ENCODE measurements at places on chromosomes 3 and 15.
A peak's percentile ranks its signal among the peaks of the same experiment; 100 is the strongest.

DNA sequence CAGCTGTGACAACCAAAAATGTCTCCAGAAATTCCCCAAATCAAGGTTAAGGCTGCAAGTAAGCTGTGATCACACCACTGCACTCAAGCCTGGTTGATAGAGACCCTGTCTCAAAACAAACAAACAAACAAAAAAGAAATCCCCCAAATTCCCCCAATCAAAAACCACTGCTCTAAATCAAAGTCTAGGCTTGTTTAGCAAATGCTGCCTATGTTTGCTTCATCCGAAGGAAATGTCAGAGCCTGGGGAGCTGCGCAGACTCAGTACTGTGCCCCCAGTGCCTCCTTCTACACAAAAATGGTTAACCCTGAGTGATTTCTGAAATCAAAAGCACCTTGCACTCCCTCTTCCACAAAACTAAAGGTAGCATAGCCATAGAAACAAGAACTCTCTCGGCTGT lies 13.4 kb downstream of the IL17RD start:
- no peak for DNase-seq

DNA sequence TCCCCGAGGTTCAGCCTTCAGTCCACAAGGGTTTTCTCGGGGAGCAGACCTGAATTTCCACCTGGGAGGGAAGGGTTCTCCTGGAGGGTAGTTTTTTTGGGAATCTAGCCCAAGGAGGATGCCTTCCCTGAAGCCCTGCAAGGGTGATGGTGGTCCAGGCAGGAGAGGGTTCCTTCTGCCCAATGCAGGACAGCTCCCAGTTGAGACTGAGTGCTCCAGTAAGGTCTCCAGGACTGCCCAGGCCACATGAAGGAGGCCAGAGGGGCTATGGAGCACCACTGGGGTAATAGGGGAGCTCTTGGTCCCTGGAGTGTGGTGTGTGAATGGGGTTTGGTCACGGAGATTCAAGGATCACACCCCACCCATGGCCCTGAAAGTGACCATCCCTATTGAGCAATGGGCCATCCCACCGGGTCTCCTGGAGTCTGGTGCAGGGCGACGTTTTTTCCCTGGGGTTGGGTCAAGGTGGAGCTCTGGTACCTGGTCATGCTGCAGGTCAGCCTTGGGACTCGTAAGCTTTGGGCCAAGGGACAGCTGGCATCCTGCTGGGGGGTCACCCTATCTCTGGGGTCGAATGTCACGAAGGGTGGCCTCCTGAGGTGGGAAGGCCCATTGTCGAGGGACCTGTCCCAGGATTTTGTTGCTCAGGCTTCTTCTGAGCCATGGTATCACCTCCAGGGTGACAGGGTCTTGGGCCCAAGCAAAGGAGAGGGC lies 196.5 kb downstream of the UBE3A start:
- no peak for DNase-seq

GRCh38 chr15:41810651-41811431 lies 17.1 kb upstream of the JMJD7 start:
- DNase-seq = no peak

DNA sequence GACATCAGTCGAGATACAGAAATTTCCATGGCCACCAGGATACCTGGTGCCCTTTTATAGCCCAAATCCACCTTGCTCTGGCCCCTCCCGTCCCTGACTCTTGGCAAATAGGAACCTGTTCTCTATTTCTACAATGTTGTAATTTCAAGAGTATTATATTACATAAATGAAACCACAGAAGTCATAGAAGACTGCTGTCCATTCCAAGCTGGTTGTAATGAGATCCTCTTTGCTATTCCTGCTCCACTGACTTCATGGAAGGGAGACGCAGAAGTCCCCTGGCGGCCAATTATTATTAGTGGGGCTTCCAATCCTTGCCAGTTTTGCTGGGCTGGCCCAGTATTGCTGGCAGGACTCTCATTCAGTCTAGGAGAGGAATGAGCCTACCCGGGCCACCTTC lies 26.6 kb downstream of the DCP1A start:
- no peak for DNase-seq

DNA sequence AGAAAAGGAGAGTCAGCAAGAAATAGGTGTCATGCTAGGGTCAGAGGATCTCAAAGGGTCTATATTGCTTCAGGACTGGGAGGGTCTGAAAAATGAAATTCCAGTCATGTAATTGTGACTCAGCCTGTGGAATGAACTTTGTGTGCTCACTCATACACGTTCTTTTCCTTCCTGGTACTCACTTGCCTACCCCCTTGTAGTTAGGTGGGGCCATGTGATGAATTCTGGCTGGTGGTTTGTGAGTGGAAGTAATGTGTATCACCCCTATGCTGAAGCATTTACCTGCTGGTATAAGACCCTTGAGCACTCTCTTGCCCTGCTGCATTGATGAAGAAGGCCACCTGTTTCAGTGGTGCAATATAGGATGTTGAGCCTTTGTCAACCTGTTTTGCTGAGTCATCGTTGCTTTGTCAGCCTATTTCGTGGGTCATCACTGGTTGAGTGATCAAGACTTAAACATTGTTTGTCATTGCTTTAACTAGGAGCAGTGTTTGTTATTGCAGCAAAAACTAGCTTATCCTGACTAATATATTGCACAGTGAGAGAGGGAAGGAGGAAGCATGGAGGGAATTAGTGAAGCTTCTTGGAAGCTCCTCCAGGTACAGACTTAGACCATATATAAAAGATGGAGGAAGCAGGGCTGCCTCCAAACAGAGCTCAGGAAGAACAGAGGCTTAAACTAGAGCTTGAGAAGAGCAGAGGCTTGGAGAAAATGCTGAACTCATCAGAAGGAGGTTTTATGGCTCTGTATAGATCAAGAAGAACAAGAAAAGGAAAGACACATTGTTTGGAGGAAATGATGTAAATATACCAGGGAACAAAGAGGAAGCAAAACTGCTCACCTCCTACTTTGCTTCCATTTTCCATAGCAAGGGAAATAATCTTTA lies 28.9 kb downstream of the TLNRD1 start:
- peak; percentile 53 for DNase-seq

GRCh38 chr15:89802231-89802928 lies 12.3 kb downstream of the ANPEP start:
- no peak for DNase-seq

- DNase-seq = no peak
Observed at GRCh38 chr3:151142929-151143328, 57.5 kb downstream of the MED12L start.

- no peak for DNase-seq
Observed at GRCh38 chr15:53453253-53454105, 306.0 kb downstream of the WDR72 start.

GRCh38 chr3:4730719-4731118 lies 237.6 kb downstream of the ITPR1 start:
- no peak for DNase-seq

- peak; percentile 20 for DNase-seq
Observed at GRCh38 chr3:188824566-188824965, 347.2 kb upstream of the TPRG1 start.

GRCh38 chr3:185878920-185879319 lies 54.1 kb upstream of the IGF2BP2 start:
- DNase-seq = no peak

DNA sequence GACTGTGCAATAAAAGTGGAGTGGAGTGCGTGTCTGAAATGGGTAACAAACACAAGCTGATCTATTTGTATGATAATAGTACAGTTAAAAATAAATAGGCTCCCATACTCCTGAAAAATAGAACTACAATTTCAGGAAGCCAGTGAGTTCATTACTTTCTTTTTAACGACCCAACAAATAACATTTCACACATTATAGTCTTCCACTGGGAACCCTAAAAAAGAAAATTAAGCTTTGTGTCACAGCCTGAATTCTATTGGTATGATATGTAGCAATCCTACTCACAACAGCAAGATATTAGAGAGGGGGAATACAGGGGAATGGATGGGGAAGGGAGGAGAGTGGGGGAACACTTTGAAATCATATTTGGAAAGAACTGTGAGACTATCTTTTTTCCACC lies 156.9 kb upstream of the CNTN3 start:
- no peak for DNase-seq

- no peak for DNase-seq
Observed at GRCh38 chr3:966341-966740, 126.5 kb upstream of the CNTN6 start.

DNA sequence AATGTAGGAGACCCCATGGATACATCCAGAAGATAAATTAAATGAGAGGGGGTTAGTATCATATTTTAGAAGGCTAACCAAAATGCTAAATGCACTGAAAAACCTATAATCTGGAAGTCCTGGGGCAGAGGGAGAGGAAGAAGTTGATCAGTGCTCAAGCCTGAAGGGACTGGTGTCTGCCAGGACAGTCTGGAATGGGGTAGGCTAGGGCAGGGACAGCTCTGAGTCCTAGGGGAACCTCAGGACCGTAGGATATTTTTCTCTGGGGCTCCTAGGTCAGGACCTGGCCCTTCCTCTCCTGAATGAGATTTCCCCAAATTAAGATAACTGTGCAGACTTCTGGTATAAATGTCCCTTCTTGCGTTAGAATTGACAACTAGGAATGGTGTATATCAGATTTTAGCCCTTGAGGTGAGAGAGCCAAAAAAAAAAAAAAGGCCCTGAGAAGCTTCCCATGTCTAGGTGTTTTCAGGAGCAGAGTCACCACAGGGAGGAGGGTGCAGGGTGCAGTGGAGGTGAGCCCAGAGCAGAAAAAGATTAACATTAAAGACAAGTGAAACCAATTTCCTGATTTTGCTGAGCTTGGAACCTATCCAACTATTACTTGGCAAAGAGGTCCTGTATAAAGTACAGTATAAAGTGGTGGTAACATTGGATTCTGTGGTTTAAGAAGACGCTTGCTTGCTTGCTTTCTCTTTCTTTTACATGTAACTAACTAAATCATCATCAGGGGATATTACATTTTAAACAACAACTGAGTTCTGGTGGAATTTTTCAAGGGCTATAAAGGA lies 63.5 kb downstream of the HACD2 start:
- DNase-seq = peak; percentile 25

DNA sequence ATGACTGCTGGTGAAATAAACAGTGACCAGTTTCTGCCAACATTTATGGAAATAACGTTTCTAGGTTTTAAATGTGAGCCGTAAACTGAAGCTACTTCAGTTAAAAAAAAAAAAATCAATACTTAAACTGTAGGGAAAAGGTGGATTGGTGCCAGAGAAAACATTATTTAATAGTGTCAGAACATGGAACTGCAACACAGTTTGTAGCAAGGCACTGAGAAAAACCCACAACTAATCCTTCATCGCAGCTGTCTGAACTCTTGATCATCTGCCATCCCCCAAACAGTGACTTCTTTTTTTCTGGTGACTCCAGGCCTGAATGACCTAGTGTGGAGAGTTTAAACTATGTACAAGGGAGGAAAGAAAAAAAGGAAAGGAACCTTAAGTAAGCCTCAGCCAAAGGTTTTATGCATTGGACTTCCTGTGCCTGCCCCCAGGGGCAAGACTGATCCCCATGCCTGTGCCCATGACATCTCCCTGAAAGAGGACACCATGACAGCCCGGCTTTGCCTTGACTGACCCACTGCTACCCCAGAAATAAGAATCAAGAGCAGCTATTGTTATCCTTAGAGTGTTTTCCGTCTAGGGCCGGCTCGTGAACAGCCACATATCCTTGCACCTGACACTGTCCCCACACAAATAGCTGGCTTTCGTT lies 33.1 kb downstream of the CRTAP start:
- DNase-seq = peak; percentile 56

DNA sequence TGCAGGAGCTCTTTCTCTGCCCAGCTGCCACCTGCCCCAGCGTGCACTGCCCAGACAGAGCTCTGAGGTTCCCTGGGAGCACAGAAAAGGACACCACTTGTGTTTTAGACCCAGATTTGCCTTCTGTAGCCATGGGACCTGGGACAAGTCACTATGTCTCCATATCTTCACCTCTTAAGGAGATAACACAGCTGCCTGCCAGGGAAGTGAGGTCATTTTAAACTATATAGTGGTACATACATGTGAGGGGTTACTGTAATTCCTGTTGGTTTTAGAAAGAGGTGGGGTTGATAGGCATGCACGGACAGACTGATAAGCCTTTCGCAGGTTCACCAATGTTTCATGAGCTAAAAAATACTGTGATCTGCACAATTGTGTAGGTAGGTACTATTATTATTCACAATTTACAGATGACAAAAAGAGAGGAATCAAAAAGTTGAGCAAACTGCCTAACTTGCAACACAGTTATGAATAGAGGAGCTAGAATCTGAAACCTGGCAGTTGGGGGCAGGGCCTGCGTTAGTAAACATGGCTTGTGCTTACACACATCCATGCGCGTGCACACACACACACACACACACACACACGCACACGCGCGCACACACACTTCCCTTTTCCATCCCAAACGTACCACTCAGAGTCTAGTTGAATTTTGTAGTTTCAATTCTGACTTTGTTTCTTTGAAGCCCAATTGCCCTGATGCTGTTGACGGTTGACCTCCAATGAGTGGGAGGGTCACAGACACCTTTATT lies 193.6 kb downstream of the FAM43A start:
- DNase-seq = no peak

DNA sequence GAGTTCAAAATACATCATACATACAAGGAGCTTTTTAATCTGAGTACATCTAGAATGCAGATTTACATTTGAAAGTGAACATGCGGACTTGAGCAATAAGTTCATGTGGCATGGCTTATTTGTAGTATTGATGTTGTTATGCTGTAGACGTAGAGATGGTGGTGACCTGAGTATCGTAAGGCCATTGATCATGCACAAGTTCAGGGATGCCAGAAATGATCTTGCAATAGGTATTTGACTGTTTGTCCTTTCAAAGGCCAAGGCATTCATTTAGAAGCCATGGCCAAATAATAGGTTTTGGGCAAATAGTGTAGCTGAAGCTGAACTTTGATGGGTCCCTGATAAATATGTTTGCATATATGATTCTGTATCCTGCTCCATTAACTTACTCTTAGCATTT lies 35.0 kb downstream of the ARNT2 start:
- DNase-seq = no peak

DNA sequence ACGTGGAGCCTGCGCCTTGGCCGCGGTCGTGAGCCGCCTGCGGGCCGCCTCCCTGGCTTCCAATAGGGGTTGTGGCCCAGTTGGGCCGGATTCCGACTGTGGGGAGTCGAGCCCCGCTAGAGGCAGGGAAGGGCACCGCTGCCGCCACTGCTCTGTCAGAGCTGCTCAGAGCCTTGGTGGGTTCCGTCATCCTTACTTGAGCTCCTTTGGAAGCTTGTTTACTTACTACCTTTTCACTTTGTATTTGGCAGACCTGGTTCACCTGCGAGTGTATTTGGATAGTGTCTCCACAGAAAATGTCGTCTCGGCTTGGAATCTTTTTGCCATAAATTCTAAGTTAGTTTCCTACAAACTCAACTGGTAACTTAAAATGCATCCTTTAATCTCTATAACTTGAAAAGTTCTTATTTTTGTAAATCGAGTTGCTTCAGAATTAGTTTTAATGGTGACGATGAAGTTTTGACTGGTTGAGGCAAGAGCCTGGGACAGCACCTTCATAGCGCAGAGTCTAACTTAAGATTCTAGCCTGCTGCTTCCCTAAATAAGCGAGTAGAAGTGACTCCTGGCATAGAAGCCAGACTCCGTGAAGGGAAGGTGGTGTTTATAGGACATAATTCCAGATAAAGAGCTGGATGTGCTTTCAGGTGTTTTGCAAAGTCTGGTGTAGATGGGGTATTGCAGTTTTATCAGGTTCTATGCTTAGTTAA lies 800 bp downstream of the DAG1 start:
- no peak for DNase-seq

Data from fibroblast of skin of right biceps (primary cell).